ENCODE measurements at places on chromosomes 5 and 9.

GRCh38 chr9:89317282-89317681, 1.0 kb upstream of the SECISBP2 start:
- peak; percentile 24 for DNase-seq

DNA sequence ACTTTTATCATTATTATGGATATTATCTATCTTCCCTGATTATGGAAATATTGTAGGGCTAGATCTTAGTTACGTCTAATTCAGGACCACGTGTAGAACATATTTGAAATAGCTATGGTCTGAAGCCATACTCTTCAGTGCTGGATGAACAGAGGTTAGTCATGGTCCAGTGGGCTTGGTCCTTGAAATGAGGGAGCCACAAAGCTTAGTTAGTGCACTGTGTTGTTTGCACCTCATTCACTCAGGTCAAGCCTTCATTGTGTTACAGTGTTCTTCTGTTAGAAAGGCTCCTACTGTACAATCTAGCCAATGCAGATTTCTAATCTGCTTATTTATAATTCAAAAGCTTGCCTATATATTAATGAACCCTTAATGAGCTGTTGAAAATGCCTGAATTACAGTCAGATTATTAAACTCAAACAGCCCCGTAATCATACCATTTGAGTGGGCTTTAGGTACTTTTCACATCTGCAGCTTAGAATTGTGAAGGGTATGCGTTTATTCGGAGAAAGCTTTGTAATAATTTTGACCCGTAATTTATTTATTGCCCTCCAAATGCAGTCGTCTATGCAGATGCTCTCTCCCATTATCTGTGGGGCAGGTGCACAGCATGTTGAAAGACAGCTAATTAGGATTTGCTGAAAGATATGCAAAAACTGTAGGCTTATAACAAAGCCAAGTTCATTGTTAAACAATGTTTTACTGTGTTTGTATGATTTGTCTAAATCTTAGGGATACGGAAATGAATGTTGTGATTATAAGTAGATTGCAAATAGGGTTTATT, 164.9 kb downstream of the PBX3 start:
- no peak for DNase-seq

DNA sequence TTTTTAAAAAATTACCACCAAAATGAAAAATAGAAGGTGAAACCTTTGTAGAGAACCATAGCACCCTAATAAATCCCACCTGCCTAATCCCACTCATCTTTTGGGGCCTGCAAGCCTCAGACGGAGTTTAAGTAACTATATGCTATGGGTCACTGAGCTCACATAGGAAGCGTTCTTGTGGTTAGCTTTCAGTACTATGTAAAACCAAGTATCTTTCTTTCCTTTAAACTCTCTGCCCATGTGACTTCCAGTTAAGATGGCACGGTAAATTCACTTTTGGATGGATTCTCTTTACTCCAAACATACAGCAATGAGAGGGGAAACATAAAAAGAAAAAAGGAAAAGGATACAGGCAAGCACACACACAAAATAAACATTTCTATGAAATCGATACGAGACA, 50.9 kb downstream of the FANCC start:
- DNase-seq, result no peak

- no peak for DNase-seq
Measured at GRCh38 chr9:23812673-23813072, 13.4 kb downstream of the ELAVL2 start.

- peak; percentile 76 for DNase-seq
Measured at GRCh38 chr9:1050125-1050895, at the start of gene DMRT2. Gene DMRT2, plus strand, starts transcription at chr9:1050357. Its CDS starts 1,257 bp downstream, at chr9:1051614.

DNA sequence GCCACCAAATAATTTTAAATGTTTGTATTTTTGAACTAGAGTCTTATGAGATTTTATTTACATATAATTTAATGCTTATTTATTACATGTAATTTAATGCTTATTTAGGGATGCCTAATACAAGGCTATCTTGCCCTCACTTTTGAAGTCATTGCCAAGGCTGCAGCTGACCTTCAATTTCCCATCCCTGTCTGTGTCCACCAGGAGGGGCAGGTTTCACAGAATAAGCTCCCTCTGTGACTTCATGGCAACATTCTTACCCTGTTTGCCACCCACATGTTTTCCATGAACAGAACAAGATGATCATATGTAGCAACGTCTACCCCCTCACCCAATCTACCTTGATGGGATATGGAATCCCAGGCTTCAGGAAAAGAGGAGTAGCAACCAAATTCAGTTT, 27.0 kb downstream of the C5 start:
- peak; percentile 8 for DNase-seq

GRCh38 chr9:78786794-78787193, 489.9 kb downstream of the PSAT1 start:
- no peak for DNase-seq

- no peak for DNase-seq
Measured at GRCh38 chr9:28650327-28650726, 1077.0 kb upstream of the C9orf72 start.
